NCI-H1417 treated with DMSO at 0.1 percent for 48 hours (cell line): ENCODE measurements at places on chromosomes 11 and 22.

DNA sequence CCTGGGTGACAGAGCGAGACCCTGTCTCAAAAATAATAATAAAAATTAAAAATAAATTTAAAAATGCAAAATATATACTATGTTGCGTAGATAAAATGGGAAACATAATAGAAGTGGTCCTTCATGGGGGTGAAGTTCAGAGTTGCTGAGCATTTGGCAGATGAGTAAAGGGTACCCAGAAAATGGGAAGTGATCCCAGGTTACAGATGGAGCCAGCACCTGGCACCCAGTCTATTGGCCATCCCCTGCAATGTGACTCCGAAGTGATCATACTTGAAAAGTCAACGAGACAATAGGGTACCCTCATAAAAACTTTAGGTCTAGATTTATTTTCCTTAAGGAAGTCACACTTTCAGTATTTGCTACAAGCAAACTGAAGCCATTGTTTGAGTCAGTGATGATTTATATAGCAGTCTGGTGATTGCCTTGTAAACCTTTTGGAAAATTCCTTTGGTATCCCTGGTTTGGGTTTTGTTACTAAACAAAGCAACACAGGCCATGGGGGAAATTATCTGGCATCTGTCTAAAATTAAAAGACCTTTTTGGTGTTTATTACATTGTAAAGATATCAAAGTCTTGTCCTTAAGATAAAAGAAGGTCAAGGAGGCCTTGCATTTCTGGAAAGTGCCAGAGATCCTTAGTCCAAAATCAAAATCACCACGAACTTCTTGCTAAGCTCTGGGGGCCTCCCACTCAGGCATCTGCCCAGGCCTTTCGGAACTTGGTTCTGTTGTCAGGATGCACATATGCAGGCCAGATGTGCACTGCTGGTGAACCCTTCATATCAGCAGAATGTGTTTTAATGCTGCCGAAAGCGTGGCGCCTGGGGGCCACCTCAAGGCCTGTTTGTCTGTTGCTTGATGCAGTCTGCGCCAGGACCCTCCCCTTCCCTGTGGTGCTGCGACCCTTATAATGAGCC, 4.3 kb downstream of the SMARCB1 start:
- DNase-seq: no peak

GRCh38 chr11:68436985-68437926, 23.3 kb upstream of the PPP6R3 start:
- no peak for DNase-seq

- DNase-seq: no peak
These were observed 298.3 kb downstream of the NTM start for GRCh38 chr11:131668500-131669400.

- no peak for DNase-seq
These were observed 18.6 kb downstream of the ATM start for GRCh38 chr11:108241330-108242037.

DNA sequence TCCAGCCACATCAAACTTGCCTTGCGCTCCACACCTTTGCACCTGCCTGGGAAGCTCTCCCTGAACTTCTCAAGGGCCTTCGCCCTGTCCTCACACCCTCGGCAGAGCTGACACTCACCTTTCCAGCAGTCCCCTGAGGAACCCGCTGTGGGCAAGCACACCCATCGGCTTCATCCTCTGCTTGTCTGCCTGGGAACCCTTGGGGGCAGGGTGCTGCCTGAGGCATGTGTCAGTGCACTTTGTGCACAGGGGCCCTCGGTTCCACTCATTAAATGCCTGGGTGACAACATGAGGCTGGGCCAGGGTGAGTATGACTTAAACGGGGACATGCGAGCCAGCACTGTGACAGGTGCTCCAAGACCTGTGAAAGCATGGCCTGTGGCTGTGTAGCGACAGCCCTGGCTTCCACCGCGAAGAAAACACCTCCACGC, 2.6 kb upstream of the LRFN4 start:
- no peak for DNase-seq

DNA sequence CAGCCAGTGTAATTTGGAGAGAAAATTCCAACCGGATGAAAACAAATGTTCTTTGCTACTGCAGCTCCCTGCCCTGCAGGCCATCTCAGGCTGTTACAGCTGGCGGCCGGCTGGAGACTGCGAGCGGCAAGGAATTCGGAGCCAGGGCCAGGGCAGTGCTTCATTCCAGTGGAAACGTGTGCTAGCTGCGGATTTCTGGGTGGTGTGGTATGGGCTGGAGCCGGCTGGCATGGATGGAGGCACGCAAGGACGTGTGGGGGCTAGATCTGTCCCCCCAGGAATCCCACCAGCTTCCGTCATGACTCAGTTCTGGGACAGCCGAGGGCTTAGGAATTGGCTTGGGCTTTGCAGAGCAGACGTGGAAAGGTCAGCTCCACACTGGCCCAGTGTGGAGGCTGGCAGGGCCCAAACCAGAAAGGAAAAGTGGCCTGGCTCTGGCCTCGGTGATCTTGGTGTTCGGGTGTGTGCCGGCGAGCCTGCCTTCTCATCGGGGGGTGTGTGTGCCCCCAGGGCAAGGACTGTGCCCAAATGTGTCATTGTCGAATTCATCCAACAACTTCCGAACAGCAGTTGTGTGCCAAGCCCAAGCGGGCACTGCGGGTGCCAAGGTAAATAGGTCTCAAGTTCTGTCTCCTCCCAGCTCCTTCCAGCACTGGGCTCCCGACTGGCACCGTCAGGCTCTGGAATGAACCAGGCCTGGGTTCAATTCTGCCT, 48.1 kb upstream of the SHISAL1 start:
- DNase-seq: no peak

DNA sequence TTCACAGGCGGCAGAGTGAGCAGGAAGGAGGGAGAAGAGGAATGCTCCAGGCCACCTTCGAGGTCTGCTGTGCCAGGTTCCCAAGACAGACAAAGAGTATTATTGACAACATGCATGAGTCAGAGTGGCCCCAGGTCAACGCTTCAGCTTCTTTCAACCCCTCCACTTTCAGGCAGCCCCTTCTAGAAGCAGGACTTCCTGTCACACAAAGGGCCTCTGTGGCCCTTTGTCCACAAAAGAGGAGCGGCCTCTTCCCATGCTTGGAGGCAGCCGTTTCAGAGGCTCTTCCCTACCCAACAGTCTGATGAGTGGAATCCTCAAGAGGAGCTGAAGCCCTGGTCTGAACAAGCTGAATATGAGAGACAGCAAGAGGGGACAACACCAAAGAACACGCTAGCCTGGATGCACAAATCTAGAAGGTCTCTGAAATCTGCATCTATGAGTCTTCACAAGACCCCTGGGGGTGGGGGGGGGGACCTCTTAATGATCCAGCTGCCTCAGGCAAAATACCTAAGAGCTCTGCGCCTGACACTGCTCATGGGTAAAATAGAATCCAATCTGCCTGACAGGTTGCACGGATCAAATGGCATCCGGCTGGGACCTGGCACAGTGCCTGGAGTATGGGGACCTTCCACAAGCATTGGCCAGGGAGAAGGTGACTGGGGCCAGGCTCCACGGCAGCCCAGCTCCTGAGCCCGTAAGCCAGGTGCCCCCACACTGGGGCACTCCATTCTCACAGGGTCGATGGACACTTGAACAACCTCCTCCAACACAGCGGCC, 67.5 kb downstream of the PACSIN2 start:
- no peak for DNase-seq

DNA sequence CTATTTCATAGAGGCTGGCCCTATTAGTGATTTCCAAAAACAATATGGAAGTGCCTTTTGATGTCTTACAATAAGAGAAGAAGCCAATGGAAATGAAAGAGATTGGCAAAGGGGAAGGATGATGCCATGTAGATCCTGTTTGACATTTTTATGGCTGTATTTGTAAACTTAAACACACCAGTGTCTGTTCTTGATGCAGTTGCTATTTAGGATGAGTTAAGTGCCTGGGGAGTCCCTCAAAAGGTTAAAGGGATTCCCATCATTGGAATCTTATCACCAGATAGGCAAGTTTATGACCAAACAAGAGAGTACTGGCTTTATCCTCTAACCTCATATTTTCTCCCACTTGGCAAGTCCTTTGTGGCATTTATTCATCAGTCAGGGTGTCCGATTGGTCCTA, 91.4 kb downstream of the CD44 start:
- no peak for DNase-seq

DNA sequence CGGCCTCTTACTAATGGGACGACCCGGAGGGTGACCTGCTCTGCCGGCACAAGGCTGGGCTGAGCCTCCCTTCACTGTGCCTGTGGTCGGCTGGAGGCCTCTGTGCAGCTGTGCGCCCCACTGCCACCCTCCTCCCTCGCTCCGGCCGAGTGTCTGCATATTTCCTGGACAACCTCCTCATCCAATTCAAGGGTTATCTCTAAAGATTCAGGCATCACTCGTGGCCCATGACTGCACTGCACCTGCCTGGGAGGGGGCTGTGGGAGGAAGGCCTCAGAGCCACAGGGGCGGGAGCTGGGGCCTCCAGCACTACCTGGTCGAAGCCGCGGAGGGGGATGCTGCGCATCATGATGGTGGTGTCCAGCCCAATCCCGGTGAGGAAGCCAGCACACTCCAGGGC, 43.1 kb upstream of the GNB1L start:
- no peak for DNase-seq

DNA sequence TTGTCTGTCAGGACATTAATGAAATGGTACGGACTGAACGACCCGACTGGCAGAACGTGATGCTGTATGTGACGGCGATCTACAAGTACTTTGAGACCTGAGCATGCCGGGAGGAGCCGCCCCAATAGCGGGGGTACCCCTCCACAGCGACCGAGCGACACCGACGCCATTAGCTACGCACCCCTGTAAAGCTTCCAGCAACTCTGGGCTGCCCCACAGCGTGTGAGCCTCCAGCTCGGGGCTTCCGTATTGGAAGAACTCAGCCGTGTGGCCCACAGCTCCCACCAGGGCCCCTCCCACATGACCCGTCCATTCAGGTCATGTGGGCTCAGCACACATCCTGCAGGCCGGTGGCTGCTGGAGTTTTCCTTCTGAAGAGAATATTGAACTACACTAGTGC, 12.9 kb upstream of the ADORA2A start:
- DNase-seq: no peak

DNA sequence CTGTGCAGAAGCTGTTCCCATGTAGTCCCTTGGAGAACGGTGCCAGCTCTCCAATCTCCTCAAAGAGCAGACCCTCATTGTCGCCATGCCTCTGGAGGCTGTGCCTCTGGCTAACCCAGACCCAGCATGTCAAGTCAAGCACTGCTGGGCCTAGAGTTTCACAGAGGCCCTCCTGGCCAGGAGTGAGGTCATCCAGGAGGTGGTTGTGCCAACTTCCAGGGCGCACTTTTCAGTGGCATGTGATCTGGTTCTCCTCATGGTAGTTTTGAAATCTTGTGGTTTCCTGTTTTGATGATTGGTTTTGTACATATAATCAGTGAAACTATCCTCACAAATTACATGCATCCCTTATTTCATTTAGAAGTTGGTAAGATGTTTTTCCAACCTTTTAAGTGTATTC, 78.9 kb downstream of the PPFIBP2 start:
- DNase-seq: no peak

DNA sequence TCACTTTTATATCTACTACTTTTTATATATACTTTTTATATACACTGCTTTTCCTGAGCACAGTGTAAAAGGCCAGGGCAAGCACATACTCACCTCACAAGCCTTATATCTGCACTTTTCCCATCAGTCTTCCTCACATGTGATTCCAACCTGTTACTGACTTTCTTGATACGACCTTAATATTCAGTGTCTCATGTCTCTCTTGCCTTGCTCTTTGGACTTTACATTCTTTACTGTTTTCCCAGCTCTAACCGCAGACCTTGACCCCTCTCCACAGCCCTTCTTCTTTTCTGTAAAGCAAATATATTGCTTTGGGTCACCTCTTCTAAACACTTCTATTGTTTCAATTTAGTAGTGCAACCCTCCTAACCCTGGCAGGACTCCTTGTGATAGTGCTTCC, 353.1 kb upstream of the ANO5 start:
- DNase-seq: no peak

GRCh38 chr22:49426098-49426497, 401.6 kb downstream of the BRD1 start:
- no peak for DNase-seq

DNA sequence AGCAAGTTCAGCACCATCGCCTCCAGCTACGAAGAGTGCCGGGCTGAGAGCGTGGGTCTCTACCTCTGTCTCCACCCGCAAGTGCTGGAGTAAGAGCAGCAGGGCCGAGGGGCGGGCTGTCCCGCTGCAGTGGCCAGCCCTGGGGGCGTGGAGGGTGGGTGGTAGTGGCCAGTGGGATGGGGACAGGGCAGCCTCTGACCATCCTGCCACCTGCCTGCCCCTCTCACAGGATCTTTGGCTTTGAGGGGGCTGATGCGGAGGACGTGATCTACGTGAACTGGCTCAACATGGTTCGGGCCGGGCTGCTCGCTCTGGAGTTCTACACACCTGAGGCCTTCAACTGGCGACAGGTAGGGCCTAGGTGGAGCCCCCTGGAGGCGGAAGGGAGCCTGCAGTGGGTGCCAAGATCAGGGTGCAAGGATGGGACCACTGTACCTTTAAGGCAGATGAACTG, 15.0 kb upstream of the BBS1 start:
- no peak for DNase-seq

DNA sequence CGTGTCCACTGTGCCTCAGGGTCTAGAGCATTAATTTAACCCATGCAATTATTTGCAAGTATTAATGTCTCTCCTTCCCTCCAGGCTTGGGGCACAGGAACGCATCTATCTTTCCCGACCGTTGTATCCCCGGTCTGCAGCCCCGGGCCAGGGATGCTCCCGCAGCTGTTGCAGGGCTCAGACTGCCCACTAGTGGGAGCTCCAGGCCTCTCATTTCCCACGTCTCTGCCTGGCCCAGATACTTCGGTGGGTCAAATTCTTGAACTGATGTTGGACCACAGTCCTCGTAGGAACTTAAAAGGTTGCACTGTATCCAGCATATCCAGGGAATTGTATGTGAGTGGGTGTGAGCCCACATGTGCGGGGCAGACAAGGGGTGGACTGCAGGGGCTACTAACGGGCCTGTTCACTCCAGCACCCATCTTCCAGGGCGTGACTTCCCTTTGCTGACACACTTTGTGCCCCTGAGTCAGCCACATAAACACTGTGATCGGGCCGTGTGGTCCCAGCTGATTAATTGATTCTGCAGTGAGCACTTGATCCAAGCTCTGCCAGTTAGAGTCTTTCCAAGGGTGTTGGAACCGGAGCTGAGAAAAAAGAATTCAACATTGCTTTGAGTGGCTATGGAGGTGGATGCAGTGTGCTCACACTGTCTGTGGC, 451.3 kb downstream of the TBC1D22A start:
- no peak for DNase-seq

DNA sequence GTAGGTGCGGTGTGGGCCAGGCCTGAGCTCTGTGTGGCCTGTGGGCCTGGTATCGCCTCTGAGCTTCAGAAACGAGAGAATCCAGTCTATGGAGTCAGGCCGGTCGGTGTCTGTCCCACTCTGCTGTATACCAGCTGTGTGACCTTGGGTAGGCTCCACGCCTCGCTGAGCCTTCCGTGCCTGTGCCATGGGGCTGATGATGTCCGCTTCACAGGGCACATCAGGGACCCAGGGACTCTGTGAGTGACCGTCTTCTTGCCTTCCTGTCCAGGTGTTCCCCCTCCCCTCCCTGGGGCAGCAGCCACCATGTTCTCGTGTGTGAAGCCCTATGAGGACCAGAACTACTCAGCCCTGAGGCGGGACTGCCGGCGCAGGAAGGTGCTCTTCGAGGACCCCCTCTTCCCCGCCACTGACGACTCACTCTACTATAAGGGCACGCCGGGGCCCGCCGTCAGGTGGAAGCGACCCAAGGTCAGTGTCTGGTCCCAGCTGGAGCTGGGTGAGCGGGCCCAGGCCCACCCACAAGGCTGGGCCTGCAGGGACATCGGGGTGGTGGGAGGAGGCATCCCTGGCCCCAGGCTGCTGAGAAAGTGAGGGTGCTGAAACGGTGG, 17.9 kb downstream of the CAPN5 start:
- no peak for DNase-seq
